ENCODE measurements at places on chromosomes 7 and 10.

GRCh38 chr7:127619681-127620405, 1.9 kb upstream of the PAX4 start:
- DNase-seq, result no peak

- no peak for DNase-seq
These were observed at the start of gene CYP3A4 for GRCh38 chr7:99784007-99784406. Gene CYP3A4, minus strand, starts transcription at chr7:99784184. Its CDS starts 103 bp downstream, at chr7:99784081.

DNA sequence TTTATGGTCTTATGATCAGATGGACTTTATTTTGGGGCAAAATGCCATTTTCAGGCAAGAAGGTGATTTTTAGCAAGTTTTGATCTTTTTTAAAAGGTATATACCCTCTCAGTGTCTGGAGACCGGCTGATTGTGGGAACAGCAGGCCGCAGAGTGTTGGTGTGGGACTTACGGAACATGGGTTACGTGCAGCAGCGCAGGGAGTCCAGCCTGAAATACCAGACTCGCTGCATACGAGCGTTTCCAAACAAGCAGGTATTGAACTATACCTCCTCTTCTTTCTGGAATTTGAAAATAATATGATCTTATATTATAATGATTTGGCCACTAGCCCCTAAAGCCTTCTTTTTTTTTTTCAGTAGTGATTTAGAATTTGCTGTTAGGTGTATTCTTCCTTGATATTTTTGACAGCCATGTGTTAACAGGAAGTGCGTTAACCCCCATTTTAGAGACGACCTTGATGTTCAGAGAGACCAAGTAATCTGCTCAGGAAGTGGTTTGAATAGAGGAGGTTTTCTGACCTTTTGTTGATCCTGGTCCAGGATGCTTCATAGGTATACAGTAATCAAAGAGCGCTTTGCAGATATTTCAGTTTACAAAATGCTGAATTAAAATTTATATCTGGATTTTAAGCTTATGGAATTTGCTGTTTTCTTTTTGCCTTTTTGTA, 6.2 kb downstream of the BUB3 start:
- no peak for DNase-seq

DNA sequence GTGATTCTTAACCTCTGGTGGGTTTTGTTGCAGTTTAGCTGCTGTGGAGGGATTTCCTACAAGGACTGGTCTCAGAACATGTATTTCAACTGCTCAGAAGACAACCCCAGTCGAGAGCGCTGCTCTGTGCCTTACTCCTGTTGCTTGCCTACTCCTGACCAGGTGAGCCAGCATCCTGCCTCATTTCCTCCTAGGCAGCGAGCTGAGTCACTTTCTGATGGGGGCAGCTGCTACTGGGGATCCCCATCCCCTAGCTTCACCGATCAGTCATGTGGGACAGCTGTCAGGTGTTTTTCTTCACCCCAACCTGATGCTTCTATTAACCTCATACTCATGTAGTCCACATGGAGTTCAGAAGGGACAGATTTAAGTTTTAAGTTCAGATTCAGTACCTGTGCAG, 21.7 kb upstream of the SMO start:
- DNase-seq, result no peak

- no peak for DNase-seq
These were observed 101.4 kb downstream of the SEMA3E start for GRCh38 chr7:83547526-83547925.

All from SW 1271 (cell line).